ENCODE measurements at places on chromosomes 2 and 18.

- DNase-seq = no peak
Observed at GRCh38 chr2:39689272-39689841, 23.6 kb downstream of the TMEM178A start.

DNA sequence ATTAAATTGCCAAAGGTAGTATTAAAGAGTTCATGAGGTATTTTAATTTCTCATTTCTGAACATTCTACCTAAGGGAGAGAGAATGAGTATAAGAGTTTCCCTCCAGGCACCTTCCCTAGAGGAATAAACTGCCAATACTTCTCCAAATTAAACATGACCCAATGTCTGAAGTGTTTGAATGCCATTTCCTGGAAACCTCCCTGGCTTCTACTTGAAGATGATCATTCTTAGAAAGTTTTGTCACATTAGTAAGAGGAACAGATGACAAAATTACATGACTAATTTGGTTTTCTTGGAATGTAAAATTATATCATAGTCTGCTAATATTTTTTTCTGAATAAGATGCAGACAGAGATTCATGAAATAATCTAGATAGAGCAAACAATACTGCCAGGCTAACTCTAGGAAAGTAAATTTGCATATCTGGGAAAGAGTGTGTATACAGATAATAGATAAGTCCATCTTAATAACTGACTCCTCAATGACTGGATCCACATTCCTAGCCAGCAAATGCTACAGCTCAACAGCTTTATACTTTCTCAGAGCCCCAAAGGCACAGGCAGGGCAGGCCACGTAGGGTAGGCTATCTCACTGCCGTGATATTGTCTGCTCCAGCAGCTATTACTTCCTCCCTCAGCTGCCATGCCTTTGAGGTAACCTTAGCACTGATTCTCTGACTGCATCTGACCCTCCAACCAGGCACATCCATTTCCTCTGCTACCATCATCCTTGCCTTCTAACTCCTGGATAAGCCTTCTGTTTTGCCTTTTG lies 630.8 kb upstream of the PIK3C3 start:
- no peak for DNase-seq

- DNase-seq = peak; percentile 14
Observed at GRCh38 chr2:140164449-140164848, 1384.3 kb upstream of the NXPH2 start.

DNA sequence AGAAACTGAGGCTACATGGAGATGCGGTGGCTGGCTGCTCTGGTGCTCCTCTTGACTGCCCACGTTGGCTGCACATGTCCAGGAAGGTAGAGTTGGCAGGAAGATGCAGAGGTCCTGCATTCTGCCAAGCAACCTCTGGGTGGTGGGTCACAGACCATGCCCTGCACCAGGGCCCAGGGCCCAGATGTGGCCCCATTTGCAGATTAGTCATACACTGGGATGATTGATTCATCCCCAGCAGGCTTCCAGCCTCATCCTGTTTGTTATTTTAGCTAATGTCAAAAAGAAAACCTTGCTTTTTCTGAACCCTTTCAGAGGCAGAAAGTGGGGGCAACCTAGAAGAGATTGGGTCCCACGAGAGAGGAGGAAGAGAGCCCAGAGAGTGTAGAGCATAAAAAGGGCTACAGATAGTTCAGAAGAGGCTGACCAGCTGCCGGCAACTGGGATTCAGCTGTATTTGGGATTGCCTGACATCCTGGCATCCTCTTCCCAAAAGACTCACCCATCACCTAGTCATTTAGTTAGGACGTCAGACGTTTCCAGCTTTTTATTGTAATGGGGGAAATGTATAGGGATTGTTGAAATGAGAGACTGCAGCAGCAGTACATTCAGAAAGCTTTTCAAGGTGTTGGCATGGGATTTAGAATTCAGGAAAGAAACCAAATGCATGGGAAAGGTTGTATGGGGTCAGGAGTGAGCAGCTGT lies 101.9 kb downstream of the CTIF start:
- no peak for DNase-seq

GRCh38 chr2:134120406-134120732 lies 133.5 kb upstream of the MGAT5 start:
- no peak for DNase-seq

GRCh38 chr2:25684577-25685473 lies 11.4 kb upstream of the DTNB start:
- no peak for DNase-seq

GRCh38 chr2:201018636-201019035 lies 52.8 kb downstream of the HYCC2 start:
- DNase-seq = no peak

DNA sequence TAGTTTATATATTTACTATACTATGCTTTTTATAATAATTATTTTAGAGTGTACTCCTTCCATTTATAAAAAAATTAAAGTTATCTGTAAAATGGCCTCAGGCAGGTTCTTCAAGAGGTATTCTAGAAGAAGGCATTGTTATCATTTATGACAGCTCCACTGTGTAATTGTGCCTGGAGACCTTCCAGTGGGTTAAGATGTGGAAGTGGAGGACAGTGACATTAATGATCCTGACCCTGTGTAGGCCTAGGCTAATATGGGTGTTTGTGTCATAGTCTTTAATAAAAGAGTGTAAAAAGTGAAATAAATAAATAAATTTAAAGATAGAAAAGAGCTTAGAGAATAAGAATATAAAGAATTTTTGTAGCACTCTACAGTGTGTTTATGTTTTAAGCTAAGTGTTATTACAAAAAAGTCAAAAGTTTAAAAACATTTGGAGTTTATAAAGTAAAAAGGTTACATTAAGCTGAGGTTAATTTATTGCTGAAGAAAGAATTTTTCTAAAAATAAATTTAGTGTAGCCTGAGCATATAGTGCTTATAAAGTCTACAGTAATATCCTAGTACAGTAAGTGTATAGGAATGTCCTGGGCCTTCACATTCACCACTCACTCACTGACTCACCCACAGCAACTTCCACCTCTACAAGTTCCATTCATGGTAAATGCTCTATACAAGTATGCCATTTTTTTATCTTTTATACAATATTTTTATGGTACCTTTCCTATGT lies 190.0 kb upstream of the SESTD1 start:
- DNase-seq = peak; percentile 67

GRCh38 chr18:55500316-55501086 lies 87.5 kb downstream of the TCF4 start:
- peak; percentile 54 for DNase-seq

DNA sequence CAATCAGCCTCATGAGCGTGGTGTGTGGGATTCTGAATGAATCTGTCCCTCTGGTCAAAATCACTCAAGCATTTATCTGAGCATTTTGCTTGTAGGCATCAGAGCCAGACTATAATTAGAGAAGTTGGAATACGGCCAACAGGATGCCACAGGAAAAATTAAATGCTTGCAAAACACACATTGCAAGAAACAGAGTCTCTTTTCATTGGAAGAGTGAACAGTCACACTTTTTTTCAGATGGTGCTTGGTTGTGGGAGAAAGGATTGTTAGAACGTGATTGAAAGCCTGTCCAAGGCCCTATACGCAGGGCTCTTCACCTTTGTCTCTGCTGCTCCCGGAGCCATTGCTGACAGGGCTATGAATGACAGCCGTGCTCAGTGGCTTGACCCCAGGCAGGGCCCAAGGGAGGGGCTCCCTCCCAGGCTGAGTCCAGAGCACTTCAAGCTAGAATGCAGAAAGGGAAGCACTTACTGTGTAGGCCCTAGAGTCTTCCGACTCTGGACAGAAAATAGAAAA lies 59.8 kb downstream of the SNTG2 start:
- DNase-seq = no peak

DNA sequence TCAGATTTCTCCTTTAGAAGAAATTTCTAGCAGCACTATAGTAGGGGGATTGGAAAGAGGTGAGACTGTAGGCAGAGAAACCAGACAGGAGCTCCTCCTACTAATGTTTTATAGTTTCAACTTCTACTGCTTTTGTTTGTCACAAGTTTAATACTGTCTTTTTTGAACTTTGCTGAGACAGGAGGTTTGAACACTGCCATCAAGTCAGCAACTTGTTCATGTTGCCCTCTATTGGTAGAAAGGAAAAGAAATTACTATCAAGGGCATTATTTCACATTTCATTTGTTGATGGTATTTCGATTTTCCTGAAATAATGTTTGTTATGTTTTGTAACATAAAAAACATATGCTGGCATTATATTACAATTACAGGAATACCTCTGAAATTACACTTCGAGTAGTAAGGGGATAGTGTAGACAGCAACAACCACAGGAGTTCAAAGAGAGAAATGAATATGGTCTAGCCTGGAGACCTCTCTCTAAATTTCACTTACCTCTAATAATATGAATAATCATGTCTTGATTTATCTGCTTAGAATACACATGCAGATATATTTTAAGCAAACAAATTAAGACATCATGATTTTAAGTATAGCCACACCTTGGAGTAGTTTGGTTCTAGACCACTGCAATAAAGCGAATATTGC lies 12.4 kb upstream of the CCDC88A start:
- peak; percentile 51 for DNase-seq

DNA sequence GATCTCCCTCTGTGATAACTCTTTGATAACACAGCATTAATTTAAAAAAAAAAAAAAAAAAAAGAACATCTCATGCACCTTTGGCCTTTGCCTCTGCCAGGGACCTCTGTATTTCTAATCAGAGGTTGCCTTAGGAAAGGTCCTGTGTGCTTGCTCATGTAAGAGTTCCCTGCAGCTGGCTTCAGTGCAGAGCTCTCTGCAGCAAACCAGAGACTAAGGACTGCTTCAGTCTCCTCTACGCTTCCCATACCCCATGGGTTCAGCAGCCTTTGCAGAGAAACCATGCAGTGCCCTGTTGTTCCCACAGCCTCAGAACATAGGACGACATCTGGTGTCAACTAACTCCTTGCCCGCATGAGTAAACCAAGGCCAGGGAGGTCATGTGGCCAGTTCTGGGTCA lies 236.6 kb upstream of the KLHL29 start:
- no peak for DNase-seq

DNA sequence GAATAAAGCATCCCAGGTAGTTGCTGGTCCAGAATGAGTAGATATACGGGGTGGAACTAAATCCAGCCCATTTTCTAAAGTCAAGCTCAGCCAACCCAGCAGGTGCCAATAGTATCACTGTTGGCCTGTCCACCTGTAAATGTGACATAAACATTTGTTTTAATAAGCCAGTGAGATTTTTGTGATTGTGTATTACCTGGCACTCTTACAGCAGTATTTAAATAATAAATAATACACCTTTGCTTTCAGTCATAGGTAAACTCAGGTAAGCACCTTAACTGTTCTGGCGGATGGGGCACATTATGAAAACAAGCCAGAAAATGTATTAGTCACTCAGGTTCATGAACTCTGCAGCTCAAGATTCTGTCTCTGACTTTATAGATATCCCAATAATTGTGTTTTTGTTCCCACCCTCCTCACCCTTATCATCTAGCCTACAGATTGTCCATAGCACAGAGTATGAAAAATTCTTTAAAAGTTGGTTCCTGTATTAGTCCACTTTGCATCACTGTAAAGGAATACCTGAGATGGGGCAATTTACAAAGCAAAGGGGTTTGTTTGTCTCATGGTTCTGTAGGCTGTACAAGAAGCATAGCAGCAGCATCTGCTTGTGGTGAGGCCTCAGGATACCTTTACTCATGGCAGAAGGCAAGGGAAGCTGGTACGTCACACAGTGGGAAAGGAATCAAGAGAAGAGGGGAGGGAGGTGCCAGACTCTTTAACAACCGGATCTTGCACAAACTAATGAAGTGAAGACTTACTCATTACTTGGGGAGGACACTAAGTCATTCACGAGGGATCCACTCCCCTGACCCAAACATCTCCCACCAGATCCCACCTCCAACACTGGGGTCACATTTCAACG lies 73.0 kb upstream of the CYRIA start:
- no peak for DNase-seq

- no peak for DNase-seq
Observed at GRCh38 chr2:235216901-235217300, 265.1 kb downstream of the SH3BP4 start.

GRCh38 chr2:179991344-179991743 lies 15.8 kb downstream of the CWC22 start:
- no peak for DNase-seq

DNA sequence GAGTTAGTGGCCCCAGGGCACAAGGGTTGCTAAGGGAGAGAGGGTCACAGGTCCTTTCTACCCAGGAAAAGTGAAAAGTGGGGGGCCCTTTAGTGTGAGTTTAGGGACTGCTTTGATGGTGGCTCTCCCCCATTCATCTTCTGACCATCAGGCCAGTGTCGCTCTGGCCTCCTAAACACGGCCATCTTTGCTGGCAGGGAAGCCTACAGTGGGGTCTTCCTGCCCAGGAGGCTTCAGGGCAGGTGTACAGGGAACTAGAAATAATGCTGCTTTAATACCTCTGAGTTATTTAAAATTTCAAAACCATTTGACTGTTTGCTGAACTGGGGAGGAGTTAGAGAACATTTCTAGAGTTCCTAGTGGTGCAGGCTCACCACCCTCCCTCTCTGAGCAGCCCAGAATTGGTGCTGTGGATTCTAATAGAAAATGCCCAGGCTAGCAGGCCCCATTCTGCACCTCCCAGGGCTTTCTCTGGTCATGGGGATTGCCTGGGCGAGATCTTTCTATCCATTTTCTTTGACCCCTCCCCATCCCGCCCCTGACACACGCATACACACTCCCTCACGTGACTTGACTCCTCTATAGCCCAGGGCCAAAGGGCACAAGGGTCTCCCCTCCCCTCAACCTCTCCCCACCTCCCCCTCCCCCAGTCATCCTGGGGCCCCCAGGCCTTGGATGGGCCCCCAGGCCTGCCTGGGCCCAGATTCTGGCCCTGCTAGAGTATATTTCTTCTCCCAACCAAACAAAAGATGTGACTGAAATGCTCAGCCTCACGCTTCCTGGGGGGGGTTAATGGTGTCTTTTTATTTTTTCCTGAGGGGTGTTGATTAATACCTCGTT lies 3.1 kb downstream of the PKDCC start:
- DNase-seq = no peak

GRCh38 chr18:52325997-52326396 lies 14.0 kb upstream of the DCC start:
- no peak for DNase-seq

DNA sequence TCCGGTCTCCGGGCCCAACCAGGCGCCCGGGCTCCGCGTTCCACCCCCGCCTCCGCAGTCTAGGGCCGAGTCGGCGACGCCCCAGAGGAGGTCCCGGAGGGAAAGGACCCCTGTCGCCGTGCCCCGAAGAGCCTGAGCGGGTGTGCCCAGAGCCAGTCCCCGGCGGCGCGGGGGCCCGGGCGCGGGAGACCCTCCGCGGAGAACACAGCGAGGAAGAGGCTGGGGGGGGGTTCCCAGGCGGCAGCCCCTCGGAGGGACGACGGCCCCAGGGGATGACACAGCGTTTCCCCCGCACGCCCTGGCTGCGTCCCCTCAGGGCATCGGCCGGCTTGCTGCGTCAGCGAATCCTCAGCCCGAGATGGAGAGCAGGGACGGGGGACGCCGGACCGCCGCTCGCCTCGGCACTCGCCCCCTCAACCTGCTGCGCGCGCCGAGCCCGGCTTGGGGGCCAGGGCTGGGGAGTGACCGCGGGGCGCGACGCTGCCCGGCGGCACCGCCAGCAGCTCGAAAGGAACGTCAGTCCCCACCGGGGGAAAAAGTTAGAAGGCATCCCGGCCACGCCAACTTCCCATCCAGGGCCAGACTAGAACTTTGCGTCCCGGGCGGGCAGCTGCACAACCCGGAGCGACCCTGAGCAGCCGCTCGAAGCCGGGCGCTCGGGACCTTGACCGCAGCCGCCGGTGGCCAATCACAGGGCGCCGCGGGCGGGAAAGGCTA lies 711 bp downstream of the SFXN5 start:
- DNase-seq = peak; percentile 16

GRCh38 chr2:17362956-17363355 lies 155.3 kb downstream of the RAD51AP2 start:
- no peak for DNase-seq

GRCh38 chr2:33380001-33380609 lies 96.3 kb upstream of the RASGRP3 start:
- DNase-seq = no peak
